ENCODE measurements at places on chromosomes 7 and 10.

GRCh38 chr7:155598810-155599210 lies 45.7 kb upstream of the RBM33 start:
- DNase-seq, result peak; percentile 77

DNA sequence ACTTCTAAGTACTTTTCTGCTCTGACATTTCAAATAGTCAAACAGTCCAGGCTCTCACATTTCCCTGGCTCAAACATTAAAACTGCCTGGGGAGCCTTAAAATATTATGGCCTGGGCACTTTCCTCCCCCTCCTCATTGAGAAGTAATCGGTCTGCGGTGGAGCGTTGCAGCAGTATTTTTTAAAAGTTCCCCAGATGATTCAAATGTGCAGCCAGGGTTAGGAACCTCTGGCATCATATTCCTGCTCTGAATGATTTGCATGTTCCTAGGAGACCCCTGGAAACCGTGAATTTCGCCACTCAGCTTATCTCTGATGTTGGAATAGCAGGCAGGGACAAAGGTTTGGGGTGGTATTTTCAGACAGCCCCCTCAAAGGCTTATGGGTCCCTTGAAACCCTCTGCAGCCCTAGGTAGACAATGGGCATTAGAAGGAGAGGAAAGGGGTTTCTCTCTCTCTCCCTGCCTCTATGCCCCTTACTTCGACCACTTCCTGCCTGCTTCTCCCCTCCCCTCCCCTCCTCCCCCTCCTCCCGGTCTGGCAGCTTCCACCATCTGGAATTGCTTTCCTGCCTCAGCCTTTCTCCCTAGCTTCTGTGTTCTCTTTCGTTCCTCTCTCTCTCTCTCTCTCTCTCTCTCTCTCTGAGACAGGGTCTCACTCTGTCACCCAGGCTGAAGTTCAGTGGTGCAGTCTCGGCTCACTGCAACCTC lies 622.2 kb downstream of the GALNT17 start:
- DNase-seq, result no peak

GRCh38 chr10:63171926-63172325 lies 38.8 kb downstream of the NRBF2 start:
- no peak for DNase-seq

DNA sequence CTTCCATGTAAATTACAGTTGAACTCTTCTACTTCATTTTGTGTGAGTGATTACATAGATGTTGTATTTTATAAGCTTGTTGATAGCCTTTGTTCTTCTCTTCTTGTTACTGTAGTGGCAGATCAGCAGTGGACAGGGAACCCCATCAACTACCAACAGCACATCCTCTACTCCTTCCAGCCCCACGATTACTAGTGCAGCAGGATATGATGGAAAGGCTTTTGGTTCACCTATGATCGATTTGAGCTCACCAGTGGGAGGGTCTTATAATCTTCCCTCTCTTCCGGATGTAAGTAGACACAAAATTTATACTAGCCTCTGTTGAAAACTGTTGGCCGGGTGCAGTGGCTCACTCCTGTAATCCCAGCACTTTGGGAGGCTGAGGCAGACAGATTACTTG lies 110.7 kb downstream of the TRIM24 start:
- no peak for DNase-seq

- peak; percentile 61 for DNase-seq
These were observed 15.3 kb downstream of the HNRNPA2B1 start for GRCh38 chr7:26185131-26185843.

DNA sequence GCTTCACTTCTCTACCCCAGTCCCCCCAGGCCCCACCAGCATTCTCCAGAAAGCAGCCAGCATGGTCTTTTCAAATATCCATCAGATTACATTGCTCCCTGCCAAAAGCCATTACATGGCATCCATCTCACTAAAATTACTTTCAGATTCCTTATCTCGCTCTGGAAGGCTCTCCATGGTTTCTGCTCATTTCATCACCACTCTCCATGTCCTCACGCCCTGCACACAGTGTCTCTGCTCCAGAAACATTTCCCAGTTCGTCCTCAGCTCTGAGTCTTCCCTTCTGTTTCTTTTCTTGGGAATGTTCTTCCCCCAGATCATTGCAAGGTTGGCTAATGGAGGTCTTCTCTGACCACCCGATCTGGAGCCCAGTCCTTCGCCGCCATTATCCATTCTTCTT lies 499.1 kb downstream of the KCNMA1 start:
- DNase-seq, result no peak

Data from CD4-positive, alpha-beta T cell treated with Interleukin-10 for 1 hour (primary cell).